Cerebellar nuclear complex (tissue), 1 donor: ENCODE measurements at places on chromosomes 7 and 10.
A peak's percentile ranks its signal among the peaks of the same experiment; 100 is the strongest.

GRCh38 chr10:99443500-99443899 is 13.1 kb upstream of the GOT1 start:
- DNase-seq: no peak

DNA sequence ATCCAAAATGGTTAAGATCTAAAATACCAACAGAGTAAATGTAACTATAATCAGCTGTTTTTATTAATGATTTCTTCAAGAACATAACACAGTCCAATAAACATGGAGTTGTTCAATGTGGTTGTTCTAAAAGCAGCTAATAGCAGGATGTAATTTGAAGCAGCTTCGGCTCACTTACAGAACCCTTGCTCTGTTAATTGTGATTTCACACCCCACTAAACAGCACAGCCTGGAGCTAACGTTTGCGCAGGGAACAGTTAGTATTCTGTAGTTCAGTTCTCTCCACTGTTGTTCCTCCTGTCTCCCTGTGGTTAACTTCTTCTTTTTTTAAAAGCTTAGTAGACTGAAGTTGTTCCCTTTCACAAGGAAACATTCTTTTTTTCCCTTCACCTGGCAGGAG is 104.0 kb downstream of the GRM3 start:
- DNase-seq: no peak

GRCh38 chr7:66099232-66099550 is 15.5 kb upstream of the CRCP start:
- DNase-seq: no peak

- no peak for DNase-seq
Measured at GRCh38 chr7:106356-106755, 86.0 kb upstream of the FAM20C start.

DNA sequence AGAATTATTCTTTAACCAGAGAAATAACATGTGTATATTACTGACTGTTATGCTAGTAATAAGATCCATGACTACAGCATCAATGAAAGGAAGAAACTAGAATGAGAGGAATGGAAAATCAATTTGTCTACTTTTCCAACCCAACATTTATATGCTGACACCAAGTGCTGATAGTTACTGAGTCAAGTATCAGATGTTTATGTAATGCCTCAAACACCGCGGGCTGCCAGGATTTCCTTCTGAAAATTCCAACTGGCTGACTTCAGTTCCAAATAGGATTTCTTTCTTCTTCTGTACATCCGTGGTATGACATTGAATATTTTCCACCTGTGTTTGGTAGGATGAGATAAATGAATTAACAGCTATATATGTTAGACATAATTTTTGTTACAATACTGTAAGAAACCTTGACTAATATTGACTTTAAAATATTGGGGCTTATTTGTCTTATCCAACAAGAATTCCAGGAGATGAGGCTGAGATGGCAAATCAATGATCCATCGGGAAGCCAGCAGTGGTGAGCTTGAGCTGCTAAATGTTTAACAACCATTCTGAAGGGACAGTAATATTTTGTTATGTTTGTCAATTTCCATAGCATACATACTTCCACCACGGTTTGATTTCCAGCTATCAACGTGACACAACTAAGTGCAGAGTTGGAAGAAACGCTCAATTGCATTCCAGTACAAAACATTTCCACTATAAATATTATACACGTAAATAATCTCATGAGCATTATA is 435.2 kb upstream of the AUTS2 start:
- no peak for DNase-seq

GRCh38 chr7:148262721-148263229 is 327.8 kb upstream of the C7orf33 start:
- peak; percentile 13 for DNase-seq

DNA sequence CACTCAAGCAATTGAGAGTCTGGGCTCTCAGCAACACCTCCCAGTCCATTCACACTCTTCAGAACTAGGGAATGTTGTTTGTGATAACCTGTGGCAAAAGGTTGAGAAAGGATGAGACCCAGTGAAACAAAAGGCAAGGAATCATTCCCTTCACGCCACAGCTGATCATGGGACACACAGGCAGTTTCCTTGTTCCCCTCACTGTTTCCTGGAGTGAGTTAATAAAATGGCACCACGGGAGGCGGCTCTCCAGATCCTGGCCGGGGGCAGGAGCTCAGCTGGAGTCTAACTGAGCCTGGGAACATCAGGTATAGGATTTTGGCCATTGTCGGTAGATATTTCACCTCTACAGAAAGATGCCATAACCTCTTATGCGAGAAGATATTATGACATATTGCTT is 107.3 kb upstream of the FAM171A1 start:
- no peak for DNase-seq

- no peak for DNase-seq
Measured at GRCh38 chr7:118080947-118081346, 103.0 kb upstream of the LSM8 start.

DNA sequence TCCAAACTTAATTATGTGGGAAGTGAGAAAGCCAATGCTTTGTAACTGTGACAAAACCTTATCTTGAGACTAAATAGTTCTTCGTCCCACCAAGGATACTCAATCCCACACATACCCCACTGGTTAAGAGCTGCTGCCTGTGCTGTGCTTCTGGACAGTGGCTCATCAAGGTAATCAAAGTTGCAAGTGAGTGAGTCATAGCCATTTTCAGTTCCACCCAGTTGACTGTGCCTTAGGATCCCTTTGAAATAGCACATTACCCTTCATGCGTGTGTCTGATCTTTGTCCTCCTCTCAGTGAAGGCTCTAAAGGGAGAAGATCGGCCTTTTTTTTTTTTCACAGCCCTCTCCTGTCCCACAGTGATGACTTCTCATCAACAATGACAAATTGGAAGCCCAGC is 706.0 kb upstream of the AUTS2 start:
- DNase-seq: no peak

DNA sequence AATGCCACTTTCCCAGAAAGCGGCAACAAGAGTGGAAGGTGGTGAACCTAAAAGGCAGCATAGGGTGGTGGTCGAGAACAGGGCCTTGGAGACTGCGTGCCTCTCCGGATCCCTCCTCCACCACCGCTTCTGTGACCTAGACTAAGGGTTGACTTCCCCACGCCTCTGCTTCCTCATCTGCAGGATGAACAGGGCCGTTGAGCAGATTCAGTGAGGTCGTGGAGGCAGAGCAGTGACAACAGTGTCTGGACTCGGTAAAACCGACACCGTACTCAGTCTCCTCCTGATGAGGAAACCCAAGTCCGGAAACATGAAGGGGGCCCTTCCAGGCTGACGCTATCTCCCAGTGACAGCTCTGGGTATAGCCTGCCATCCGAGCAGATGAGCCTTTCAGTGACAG is 162.6 kb downstream of the CELF2 start:
- no peak for DNase-seq

DNA sequence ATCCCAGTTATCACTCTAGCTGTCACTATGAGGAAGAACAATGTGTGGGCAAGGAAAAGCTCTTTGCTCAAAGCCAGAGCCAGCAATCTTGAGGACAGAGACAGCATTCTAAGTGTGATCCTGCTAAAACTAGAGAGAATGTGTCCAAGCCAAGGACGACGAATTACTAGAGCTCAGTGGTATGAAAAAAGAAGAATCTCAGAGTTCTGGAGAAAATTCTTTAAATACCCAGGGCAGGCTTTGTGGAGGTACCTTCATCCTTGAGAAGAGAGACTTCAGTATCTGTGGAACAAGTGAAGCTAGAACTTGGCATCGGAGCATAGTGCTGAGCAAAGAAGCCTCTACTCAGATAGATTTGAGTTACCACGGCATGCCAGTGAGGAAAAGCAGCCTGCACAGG is 209.8 kb downstream of the TRIL start:
- DNase-seq: no peak

GRCh38 chr7:45699726-45700390 is 125.7 kb downstream of the ADCY1 start:
- no peak for DNase-seq

DNA sequence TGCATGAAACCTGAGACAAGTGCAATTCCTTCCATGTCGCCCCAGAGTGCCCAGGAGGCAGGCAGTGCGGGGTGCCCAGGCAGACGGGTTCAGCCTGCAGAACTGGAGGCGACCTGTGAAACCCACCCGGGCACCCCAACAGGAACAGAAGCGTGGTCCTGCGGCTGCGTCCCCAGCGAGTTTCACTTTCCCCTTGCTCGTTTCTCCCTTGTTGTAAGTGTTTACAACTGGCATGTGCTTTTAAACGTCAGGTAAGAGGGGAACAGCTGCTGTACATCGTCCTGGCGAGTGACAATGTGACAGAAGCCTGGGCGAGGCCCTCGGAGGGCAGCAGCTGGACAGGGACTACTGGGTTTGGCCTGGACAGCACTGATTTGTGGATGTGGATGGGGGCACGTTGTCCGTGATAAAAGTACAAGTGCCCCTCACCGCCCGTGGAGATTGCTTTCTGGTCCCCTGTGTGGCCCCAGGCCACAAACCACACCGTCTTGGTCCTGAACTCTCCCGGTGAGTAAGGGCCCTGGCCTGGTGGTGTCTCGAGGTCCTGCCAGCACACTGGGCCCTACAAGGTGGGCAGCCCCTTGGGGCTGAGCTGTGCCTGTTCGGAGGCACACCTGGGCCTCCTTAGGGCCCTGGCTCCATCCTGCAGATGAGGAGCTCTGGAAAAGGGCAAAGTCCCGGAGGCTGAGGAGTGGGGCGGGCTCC is 4.0 kb downstream of the VENTX start:
- DNase-seq: no peak

- no peak for DNase-seq
Measured at GRCh38 chr7:106061301-106061979, 50.7 kb downstream of the SYPL1 start.

GRCh38 chr10:23413629-23414089 is 25.2 kb upstream of the OTUD1 start:
- no peak for DNase-seq

DNA sequence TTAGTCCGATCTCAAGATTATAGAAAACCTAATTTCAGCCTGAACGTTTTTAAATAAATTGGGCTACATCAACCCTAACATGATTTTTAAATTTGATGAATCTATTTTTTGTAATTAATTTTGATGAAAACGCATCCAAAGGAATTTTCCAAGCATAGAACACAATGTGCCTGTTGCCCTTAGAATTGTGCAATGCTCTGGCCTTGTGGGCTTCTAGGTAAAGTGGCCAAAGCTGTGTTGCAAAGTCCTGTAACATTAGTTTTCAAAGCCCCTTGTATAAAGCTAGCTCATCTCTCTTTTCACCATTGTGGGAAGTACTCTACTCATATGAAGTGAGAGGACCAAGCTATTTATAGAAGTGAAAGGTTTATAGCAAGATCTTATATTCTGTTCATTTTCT is 138.4 kb upstream of the PRPS1L1 start:
- no peak for DNase-seq

- DNase-seq: no peak
Measured at GRCh38 chr7:134500406-134500805, 27.0 kb upstream of the AKR1B10 start.

DNA sequence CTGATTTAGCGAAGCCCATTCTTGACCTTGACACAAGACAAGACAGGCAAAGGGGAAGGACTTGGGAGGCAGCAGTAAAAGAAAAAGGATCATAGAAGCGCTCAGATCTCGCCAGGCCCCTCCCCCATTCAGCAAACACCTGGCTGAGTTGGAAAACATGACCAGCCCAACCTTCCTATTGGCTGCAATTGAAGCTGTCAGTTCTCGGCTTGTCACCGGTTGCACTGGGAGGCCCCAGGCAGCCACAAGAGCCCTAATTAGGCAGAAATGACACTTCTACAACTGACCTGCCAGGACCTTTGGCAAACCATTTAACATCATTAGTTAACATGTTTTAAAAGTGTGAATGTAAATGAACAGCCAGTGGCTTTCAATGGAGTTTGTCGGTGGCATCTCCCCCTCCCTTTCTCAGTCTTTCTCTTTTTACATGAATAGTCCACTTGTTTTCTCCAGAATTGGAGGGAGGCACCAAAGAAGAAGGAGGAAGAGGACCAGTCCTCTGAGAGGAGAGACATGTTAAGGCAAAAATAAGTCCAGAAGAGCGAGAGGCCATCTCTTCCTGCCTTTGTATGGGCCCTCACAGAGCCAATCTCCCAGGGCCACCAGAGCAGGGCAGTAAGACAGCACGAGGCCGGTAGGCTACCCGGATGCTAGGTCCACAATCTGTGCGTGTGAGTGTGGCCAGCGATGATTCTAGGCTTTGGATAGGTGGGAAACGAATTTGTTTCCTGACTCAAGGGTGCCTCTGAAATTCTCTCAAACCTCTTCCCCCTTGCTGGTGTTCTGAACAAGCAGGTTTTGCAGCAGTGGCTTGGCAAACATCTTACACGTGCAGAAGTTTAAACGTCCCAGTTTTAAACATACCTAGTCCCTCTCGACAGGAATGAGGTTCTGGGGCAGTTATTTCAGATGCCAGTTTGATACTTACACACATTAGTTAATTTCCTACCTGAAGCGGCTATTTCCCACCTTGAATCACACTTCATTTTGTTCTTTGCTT is 15.0 kb upstream of the ENO4 start:
- DNase-seq: no peak

DNA sequence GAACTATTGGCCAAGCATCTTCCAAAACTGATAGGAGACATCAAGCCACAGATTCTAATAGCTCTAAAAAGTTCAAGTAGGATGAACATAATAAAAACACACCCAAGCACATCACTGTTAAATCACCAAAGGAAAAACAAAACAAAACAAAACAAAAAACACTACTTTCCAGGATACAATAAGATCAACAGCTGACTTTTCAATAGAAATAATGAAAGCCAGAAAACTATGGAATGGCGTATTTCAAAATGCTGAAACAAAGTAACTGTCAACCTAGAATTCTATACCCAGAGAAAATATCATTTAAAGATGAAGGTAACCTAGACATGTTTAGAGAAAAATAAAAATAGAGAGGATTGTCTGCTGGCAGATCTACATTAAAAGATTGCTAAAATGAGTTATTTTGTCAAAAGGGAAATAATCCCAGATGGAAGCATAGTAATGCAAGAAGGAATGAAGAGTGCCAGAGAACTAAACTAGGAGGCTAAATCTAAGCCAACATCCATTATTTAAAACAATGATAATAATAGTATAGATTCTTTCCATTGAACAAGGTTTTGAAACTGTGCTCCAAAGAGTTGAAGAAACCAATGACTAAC is 13.9 kb downstream of the TUBAL3 start:
- no peak for DNase-seq

DNA sequence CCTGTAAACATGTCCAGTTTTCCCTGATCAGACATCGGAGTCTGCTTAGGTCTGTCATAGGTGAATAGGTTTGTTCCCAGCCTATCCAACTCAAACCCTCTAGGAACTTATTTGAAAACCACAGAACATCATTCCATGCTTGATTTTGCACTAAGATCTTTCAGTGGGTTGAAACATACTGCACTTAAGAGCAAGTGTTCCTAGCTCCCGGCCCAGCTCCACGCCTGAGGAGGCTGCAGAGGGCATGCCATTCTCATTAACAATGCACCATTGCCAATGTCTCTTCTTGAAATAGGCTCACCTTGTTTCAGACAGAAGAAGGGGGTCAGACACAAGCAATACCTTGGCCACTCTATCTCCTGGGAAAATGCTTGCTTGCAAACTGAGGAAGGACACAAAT is 78.0 kb upstream of the EGR2 start:
- DNase-seq: no peak

- no peak for DNase-seq
Measured at GRCh38 chr7:3206771-3207191, 94.3 kb upstream of the SDK1 start.

GRCh38 chr7:141945356-141945755 is 1.4 kb downstream of the CLEC5A start:
- no peak for DNase-seq
